ENCODE measurements at places on chromosomes 7 and 10.

DNA sequence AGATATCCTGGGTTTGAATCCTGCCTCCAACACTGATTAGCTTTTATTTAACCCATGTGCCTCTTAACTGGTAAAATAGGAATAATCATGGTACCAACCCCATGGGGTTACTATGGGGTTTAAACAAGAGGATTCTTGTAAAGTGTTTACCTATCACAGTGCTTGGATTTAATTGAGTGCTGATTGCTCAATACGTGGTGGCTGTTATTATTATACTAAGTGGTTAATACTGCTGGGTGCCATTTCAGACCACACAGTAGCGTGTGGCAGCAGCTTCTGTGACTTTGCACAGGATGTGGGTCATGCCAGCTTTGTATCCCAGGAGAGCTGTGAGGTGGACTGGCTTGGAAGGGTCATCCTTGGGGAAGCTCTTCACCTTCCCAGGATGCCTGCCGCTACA, 177.2 kb downstream of the SEC23IP start:
- DNase-seq = no peak

DNA sequence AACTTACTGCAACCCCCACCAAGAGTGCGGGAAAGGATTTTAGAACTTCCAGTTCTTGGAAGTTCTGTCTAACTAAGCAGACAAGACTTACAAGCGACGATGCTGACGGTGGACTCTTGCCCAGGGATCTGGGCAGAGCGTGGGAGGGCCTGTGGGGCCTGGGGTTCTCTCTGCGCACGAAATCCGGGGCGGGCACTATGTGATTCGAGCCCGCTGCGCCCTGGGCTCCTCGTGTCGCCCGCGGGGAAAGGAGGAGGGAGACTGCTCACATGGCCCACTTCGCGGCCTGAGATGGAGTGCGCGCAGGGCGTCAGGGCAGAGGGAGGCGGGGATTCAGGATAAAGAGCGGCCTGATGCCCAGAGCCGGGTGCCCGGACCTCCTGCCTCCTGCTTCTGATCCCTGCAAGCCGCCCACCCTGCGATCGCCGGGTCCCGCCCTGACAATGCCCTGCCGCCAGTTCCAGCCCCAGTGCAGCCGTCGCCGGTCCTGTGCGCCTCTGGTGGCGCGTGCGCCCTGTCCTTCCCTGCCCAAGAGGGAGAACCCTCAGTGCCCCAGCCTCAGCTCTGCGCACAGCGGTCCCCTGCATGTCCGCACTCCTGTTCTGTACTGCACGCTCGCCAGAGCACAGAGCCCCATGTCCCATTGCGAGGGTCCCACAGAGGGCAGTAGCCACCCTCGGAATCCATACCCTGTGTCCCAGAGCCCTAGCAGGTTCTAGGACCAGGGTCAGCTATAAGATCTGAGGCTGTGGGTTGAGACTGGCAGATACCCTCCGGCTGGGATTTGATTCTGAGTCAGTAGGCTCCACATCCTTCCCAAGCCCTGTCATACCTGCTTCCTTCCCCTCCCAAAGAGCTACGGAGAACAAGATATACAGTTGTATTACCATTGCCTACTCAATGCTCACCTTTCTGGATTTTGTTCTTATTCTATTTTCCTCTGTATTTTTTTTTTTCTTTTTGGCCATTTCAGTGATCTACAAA, 99.4 kb upstream of the TMEM106B start:
- peak; percentile 27 for DNase-seq

DNA sequence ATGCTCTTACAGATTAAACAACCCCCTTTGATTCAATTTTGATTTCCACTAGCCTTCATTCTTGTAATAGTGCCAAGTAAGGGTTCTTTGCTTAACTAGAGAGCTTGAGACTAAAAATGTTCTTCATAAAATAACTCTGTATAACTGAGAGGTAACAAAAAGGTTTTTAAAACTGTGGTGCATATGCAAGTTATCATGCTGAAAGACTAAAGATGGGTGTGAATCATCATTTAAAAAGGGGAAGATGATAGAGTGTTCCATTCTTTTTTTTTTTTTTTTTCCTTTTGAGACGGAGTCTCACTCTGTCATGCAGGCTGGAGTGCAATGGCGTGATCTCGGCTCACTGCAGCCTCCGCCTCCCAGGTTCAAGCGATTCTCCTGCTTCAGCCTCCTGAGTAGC, 11.1 kb downstream of the MDFIC start:
- no peak for DNase-seq

DNA sequence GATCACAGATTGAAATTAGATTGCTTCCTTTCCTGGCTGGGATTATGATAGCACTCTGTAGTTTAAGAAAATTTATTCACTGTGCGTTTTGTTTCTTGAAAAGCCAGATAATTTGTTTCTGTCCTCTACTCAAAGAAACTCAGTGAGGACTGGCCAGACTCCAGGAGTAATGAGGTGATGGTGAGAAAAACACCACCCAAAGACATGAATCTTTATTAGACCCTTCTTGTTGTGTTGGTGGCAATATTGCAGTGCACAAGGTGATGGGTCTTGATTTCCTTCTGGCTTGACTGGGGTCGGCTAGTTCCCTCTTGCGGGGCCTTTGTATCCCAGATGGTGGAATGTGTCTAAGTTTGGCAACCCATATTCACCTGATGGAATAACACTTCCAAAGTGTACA, 756.8 kb downstream of the LRMDA start:
- DNase-seq = no peak

DNA sequence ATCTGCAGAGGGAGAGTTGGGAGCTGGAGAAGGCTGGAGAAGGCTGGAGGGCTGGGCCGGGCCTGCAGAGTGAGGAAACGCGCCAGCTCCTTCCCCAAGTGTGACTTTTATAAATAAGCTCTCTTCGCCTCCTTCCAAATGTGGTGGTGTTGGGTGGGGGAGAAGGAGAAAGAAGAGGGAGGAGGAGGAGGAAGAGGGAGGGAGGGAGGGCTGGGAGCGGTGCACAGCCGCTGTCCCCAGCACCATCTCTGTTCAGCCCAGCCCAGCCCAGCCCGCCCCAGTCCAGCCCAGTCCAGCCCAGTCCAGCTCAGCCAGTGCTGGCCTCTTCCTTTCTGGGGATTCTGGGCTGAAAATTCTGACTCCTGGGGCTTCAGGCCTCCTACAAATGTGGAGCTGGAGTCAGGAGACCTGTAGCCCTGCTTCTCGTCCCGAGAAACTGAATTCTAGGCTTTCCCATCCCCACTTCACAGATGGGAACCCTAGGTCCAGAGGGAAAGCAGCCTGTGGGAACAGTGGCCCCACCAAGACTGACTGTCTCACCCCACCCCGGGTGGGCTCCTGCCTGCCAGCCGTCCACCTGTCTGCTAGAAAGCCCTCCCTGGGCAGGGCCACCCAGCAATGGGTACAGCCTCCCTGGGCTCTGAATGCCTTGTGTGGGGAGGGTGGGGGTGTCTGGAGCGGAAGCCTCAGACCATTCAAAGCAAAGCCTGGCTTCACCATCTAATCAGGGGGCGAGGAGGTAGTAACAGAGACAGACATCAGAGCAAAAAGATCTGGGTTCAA, 2.3 kb downstream of the STX1A start:
- peak; percentile 87 for DNase-seq

DNA sequence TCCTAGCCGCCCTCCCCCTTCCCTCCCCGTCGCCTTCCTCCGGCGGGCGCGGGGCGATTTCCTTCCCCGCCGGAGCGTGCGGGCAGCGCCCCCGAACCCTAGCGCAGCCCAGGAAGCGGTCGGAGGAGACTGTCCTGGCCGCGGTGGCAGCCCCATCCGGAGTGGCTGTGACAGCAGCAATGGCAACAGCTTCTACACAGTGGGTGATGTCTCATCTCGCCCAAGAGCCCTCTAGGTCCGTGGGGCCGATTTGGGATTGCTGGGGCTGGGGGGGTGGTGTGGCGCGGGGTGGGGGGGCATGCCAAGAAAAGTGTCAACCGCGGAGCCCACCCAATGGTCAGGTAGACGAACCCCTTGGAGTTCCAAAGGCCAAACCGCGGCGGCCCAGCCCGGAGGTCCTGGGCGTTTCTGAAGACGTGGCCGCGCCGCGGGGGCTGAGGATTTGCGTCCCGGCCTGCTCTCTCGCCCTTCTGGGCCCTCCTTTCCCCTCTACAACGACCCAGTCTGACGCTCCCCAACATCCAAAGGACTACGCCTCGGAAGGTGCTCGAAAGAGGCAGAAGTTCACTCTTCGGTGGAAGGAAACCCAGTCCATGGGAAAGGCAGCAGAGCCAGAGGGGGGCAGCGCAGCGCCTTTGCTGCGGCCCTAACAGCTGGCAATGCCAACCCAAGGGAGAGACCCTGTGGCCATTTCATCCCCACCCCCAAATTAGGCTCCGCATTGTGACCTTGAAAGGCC, 603 bp upstream of the TWIST1 start:
- DNase-seq = peak; percentile 48

GRCh38 chr7:115410972-115411686, 489.2 kb downstream of the MDFIC start:
- peak; percentile 29 for DNase-seq

- no peak for DNase-seq
Measured at GRCh38 chr10:131905267-131905571, 4.4 kb downstream of the PPP2R2D start.

DNA sequence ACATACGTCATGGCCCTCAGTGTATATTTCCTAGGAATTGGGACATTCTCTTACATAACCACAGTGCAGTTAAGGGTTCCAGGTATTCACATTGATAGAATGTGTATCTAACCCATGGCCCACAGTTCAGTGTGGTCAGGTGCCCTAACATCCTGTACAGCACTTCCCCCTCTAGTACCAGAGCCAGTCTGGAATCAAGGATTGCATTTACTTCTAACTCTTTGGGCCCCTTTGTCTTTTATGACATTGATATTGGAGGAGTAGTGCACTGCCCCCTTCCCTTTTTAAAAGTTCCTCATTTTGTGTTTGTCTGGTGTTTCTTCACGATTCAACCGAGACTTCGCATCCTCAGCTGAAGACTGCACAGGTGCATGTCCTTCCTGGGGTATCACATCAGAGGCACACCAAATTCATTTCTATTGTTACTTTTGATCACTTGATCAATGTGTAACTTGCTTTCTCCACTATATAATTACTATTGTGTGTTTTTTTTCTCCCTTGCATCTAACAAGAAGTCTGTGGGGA, 22.4 kb upstream of the NPFFR1 start:
- no peak for DNase-seq

DNA sequence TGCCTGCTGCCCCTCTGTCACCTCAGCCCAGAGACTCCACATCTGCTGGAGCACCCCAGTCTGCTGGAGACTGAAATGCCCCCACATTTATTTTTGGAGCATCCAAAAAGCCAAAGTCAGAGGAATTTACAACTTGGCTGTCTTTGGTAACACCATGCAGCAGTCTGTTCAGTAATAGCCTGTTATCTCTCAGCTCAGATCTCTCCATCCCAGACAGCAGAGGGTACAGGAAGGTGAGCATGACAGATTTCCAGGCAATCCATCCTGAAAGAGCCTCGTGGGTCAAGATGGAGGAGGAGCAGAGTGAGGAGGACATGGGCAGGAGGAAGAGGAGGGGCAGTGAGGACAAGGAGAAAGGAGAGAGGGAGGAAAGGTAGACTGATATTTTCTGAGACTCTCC, 55.9 kb downstream of the GRID1 start:
- DNase-seq = no peak

- DNase-seq = no peak
Measured at GRCh38 chr10:115566867-115567266, 473.7 kb downstream of the ATRNL1 start.

- no peak for DNase-seq
Measured at GRCh38 chr10:12768156-12769100, 233.1 kb downstream of the CCDC3 start.

GRCh38 chr10:129662426-129662825, 195.4 kb downstream of the MGMT start:
- DNase-seq = peak; percentile 24

GRCh38 chr10:52951824-52952223, 179.2 kb upstream of the MBL2 start:
- DNase-seq = peak; percentile 24

GRCh38 chr10:30750971-30751677, 121.6 kb upstream of the LYZL2 start:
- DNase-seq = no peak

- DNase-seq = peak; percentile 64
Measured at GRCh38 chr10:102633287-102633686, 11.0 kb upstream of the TRIM8 start.

- DNase-seq = no peak
Measured at GRCh38 chr7:150307904-150308303, 15.3 kb upstream of the LRRC61 start.

DNA sequence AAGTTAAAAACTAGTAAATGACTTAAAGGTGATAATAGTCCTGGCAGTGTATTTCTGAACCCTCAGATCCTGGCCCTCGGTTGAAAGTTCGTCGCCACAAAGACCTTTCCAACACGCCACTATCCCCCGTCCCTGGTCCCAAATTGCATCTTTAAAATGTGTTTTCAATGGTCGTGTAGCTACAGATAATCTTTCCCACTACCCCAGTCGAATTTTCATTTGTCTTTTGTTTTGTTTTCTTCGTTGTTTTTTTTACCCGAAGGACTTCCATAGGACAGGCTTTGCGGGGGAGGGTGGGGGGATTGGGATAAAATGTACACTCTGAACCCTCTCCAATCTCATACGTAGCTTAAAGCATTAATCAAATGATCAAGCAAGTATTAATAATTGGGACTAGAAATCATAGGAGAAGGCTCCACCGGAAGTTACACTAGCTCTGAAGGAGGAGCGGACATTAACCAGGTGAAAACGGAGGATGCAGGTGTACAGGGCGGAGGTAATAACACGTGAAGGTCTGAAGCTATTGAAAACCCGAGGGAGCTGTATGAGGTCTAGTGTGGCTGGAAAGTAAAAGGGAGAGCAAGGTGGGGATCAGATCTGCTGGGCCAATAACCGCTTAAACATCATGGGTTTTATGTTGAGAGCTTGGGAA, 32.8 kb upstream of the PHF14 start:
- no peak for DNase-seq

DNA sequence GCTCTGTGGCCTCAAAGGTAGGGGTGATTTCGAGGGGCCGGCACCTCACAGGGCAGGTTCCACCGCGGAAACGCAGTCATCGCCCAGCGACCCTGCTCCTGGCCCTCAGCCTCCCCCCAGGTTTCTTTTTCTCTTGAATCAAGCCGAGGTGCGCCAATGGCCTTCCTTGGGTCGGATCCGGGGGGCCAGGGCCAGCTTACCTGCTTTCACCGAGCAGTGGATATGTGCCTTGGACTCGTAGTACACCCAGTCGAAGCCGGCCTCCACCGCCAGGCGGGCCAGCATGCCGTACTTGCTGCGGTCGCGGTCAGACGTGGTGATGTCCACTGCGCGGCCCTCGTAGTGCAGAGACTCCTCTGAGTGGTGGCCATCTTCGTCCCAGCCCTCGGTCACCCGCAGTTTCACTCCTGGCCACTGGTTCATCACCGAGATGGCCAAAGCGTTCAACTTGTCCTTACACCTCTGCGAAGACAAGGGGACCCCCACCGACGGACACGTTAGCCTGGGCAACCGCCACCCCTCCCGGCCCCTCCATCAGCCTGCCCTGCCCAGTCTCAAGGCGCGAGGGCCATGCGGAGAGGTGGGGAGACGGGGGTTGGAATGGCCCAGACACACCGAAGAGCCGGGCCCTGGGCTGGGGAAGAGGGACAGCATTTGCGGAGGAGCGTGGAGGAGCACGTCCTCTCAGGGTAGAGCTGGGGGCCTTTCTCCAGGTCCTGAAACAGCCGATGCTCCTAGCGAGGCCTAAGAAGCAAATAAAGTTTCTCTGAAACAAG, 6.0 kb downstream of the SHH start:
- DNase-seq = no peak

All from muscle of leg (tissue), 16 donors.